Amniotic epithelial cell (primary cell): ENCODE measurements at places on chromosomes 6 and 20.
A peak's percentile ranks its signal among the peaks of the same experiment; 100 is the strongest.

GRCh38 chr6:114564302-114564933 lies 221.6 kb upstream of the HS3ST5 start:
- DNase-seq = no peak

GRCh38 chr6:47631269-47631772 lies 67.1 kb upstream of the ADGRF4 start:
- DNase-seq = peak; percentile 56

DNA sequence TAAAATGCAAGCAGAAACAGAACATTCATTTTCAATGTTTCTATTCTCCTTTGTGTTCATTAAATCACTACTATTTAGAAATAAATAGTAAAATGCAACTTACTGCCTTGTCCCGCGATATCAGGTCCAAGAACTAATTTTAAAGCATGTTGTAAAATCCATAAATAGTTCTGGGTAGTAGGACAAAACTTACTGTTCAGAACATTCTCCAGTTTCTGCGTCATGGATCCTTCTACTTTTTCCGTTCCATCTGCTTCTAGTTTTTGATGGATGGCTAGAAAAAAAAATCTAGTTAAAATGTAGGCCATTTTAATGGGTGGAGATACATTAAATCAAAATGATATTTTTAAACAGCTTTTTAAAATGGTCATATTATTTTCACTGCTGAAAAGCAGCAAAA lies 47.0 kb downstream of the HUS1B start:
- DNase-seq = no peak

GRCh38 chr6:5206920-5207561 lies 53.7 kb downstream of the LYRM4 start:
- DNase-seq = no peak

- DNase-seq = no peak
These were observed 64.5 kb downstream of the CTNNBL1 start for GRCh38 chr20:37758332-37758731.

GRCh38 chr6:139124887-139125672 lies 9.8 kb upstream of the HECA start:
- DNase-seq = peak; percentile 90

- no peak for DNase-seq
These were observed 228.6 kb downstream of the SAMD5 start for GRCh38 chr6:147737115-147737514.

GRCh38 chr6:5143634-5144311 lies 58.6 kb downstream of the PPP1R3G start:
- peak; percentile 64 for DNase-seq

DNA sequence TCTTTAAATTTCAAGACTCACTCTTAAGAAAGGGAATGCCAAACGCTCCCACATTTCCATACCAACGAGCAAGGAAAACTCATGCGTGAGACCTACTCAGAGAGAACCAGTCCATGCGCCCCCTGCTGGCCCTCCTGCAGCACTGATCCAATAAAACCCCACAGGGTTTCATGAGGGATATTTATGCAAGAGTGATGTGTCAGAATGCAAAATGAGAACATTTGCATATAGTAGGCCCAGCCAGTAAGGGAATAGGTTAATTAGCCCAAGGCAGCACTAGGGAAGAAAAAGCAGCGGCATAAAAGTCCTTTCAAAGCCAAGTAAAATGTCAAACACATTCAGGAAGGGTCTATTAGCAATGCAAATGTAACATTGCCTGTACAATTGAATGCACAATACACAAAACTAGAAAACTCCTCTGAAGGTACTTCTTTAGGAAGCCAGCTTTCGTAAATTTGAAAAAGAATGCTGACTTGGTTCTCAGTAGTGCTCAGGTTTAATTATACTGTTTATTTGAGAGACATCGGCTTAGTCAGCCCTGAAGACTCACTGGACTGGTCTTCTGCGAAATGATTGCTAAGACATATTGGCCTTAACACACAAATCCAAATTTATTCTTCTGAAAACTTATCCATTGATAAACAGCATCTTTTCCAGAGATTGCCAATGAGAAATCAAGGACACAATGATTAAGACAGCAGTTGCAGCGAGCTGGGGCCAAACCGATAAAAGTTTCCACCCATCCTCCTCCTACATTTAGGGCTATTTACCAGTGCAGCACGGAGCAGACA lies 93.2 kb downstream of the GMPR start:
- DNase-seq = peak; percentile 83

GRCh38 chr20:35191419-35192117 lies 19.7 kb downstream of the PROCR start:
- no peak for DNase-seq
